ENCODE measurements at places on chromosomes 3 and 15.

- no peak for DNase-seq
These were observed 23.0 kb downstream of the OIP5 start for GRCh38 chr15:41309226-41309905.

- no peak for DNase-seq
These were observed 143.2 kb downstream of the DNAJB8 start for GRCh38 chr3:128323206-128324081.

DNA sequence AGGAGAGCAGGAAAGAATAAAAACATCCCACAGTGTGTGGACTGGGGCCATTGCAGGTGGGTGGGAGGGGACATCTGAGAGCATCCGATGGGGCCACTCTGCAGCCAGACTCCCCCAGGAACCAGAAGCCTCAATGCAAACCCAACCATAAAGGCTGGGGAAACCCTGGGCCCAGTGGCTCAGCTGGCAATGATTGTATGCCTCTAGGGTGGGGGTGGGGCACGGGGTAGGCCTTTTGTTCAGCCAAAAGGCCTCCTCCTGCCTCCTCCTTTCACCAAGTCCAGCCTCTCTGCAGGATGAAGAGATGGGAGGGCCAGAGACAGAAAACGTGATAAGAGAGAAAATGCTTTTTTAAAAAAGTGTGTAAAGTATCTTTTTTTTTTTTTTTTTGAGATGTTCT lies 45.5 kb upstream of the HERC1 start:
- no peak for DNase-seq

GRCh38 chr15:40146037-40146436 lies 14.8 kb upstream of the BUB1B start:
- no peak for DNase-seq

- no peak for DNase-seq
These were observed 71.2 kb upstream of the SOX14 start for GRCh38 chr3:137692803-137693431.

DNA sequence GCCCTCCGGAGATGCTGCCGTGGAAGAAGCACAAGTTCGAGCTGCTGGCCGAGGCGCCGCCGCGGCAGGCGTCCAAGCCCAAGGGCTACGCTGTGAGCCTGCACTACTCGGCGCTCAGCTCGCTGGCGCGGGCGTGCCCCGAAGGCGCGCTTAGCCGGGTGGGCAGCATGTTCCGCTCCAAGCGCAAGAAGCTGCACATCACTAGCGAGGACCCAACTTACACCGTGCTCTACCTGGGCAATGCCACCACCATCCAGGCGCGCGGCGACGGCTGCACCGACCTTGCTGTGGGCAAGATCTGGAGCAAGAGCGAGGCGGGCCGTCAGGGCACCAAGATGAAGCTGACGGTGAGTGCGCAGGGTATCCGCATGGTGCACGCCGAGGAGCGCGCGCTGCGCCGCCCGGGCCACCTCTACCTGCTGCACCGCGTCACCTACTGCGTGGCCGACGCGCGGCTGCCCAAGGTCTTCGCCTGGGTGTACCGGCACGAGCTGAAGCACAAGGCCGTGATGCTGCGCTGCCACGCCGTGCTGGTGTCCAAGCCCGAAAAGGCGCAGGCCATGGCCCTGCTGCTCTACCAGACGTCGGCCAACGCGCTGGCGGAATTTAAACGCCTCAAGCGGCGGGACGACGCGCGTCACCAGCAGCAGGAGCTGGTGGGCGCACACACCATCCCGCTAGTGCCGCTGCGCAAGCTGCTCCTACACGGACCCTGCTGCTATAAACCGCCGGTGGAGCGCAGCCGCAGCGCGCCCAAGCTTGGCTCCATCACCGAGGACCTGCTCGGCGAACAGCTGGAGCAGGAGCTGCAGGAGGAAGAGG lies 1.3 kb downstream of the FAM43A start:
- peak; percentile 34 for DNase-seq

GRCh38 chr15:95261968-95262367 lies 1030.6 kb downstream of the MCTP2 start:
- no peak for DNase-seq

DNA sequence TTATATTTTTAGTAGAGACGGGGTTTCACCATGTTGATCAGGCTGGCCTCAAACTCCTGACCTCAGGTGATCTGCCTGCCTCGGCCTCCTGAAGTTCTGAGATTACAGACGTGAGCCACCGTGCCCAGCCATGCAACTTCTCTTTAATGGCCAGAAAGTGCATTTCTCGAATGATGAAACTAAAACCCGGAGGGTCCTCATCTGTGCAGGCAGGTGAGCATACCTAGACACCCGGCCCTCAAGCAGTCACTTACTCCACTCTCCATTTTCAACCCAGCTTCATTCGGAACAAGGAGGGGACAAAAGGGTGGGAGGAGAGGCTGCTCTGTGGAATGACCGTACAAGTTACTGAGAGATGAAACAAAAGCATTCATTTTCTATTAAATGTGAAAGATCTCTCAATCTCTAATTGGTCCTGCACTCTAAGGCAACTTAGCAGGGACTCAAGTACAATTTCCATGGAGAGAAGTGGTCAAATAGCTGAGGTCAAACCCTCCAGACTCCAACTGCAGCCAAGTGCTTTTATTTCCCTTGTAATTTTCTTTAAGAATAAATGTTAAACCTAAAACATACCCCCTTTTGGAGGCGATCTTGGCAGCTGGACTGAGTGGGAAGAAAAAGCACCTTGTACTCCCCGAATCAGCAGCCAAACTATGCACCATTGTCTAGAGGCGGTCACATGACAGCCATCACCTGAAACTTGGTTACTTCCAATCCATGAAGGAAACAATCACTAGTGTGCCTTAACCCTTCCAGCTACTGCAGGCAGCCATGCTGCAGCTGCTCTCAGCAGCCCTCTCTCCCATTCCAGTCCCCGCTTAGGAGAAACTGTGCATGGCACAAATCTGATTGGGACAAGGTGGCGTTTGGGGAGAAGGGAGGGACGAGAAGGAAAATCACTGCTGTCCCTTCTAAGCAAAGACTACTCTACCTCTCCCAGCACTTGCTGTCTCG lies 62.2 kb downstream of the VGLL4 start:
- DNase-seq, result no peak

DNA sequence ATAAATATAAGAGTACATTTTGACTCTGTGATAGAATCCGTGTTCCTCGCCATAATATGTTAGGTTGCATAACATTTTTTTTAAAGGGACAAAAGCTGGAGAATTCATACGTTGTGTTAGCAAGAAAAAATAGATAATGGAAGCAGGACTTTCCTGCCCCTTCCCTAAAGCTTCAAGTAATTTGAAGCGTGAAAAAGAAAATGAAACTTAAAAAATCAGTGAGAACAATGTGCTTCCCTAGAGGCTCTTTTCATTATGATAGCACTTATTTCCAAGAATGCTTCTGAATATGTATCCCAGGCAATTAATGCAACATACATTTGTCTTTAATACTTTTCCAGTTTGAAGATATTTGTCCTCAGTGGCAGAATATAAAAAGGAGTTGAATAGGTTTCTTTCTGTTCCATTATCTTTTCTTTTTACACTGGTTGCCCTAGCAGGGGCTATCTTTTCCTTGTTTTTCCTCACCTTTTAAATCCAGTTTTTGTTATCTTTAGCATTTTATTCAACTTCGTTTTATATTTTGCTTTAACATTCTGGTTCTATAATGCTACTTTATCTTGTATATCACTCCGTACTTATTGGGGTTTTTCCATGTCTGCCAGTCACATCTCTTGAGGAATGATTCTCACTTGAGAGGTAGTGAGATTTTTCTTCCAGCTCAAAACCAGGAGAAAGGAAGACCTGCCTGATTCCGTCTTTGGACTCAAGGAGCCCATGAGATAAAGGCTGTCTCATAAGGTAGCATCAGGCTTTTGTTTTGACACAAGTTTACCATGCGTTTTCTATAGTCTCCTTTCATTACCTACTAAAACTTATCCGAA lies 113.8 kb downstream of the MBNL1 start:
- no peak for DNase-seq

DNA sequence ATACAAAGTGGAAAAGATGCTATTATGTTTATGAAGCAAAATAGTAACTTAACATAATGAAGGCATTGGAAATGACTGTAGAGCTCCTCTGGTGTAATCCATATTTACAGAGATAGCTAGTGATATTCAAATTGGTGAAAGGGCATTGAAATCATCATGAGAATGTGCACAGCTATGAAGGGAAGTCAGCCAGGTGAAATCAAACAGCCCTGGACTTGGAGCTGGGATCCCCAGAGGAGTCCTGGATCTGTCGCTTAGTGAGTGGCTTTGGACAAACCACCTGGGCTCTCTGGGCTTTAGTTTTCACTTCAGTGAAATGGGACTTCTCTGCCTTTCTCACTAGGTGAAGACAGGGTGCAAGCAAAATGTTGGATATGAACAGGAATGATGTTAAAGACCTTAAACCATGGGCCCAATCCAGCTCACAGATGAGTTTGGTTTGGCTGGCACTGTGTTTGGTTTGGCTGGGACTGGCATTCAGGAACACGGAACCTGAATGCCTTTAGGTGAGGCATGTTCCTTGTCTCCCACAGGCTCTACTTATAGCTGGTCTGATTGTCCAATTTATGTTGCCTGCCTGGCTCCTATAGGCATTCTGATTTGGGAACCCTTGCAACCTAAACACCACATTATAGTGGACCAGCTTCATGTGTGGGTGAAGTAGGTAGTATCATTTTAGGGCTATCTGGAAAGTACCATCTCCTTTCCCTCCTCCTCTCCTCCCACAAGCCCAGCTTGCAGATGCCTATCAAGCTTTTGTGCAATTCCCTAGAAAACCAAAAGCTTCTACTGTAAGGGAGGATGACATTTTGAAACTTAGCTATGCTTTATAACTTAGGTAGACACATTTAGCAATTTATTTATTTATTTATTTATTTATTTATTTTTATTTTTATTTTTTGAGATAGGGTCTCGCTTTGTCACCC lies 110.6 kb upstream of the TNFAIP8L3 start:
- DNase-seq, result no peak

DNA sequence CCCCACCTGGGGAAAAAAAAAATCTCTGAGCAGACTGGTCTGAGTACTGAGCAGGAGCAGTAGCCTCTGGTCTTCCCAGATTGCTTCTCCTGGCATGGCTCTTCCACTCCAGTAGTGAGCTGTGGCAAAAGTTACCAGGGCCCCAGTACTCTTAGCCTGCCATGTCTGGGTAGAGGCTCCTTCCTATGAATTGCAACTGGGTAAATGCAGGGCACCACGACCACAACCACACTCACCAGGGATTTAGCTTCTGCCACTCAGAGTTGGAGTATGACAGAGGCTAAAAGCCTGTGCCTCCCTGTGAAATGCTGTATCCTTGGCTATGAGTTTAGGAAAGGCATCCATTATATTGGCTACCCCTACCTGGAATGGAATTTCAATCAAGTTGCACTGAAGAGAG lies 67.9 kb upstream of the CCDC54 start:
- DNase-seq, result no peak

Measured in activated naive CD4-positive, alpha-beta T cell treated with anti-CD3 and anti-CD28 coated beads, Interleukin-2, amount 50 U/mL, for 16 hours (primary cell).